CD4-positive, alpha-beta T cell treated with Interleukin-6 for 4 hours (primary cell): ENCODE measurements at places on chromosomes 6 and 20.

DNA sequence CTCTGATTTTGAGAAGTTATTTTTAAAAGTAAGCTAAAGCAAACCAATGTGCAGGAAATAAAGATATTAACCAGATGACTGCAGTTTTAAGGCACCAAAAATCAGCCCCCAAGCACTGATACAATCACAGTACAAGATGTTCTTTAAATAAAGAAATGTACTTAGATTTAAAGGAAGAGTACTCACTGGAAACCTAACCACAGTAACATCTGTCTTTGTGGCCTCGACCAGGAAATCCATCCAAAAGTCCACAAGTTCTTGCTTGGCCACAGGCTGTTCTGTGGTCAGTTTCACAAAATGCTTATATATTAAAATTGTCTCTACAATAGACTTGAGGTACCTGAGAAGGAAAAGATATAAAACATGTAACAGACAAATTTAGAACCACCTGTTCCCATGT is 105.9 kb upstream of the MAP7 start:
- DNase-seq: no peak

- DNase-seq: peak; percentile 50
Observed at GRCh38 chr6:26536571-26537159, 1.5 kb upstream of the HMGN4 start.

DNA sequence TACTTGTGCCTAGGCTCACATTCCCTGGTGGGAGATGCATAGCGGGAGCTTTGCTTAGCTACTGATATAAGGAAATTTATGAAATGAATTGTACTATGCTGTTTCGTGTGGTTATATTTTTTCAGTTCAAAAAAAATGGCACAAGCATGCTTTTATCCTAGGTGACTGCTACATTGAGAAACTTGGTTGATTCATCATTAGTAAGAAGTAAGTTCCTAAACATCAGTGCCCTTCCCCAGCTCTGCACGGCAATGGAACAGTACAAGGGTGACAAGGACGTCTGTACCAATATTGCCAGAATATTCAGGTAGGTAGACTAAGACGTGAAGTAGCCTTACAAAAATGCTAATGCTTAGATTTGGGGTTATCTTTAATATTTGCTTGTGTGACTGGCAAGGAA is 79.7 kb downstream of the ARMC2 start:
- DNase-seq: no peak

- DNase-seq: no peak
Observed at GRCh38 chr6:36717231-36717825, 19.7 kb downstream of the RAB44 start.

DNA sequence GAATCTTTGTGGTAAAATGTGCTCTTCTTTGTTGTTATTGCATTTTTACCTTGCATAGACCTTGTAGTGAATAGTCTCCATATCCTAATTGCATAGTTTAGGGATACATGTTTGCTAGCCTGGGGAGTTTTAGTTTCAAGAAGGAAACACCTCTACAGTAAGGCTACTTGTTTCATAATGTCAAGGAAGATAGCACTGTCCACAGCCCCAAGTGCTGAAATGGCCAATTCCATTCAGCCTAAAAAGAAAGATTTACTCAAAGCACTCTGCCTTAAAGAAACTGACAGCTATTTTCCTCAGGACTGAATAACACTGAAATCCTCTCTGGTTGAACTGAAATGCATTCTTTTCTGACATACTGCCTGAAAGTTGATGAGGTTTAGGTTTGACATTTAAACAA is 2.6 kb downstream of the HCRTR2 start:
- DNase-seq: no peak

DNA sequence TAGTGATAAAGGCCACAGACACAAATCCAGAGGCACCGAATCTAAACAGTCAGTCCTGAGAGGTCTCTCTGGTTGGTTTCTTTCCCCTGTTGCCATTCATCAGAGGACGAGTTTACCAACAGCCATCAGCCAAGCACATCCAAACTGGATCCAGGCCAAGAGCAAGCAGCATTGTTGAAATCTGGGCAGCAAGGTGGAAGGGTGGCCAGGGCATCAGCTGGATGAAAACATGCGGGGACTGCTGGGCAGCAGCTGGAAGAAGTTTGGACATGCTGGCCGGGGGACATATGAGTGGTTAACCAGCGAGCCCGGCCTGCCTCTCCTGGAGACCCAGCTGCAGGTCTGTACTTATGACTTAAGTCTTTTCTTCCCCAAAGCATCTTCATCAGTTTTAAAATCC is at the start of gene SMIM28:
TSS of gene SMIM28 (plus strand) at position 62 of the 400 bp plus-strand sequence. CDS start at position 230, 168 bp downstream.
- DNase-seq: no peak

- DNase-seq: no peak
Observed at GRCh38 chr20:40452758-40453157, 236.3 kb downstream of the MAFB start.
